ENCODE measurements at places on chromosomes 4 and X. TPM values are rescaled to one million over a fixed set of nuclear protein-coding genes. Genes with fewer than 3 reads are reported as not detected.

PCDH7 gene
- not detected for total RNA-seq

TEX11 gene
- not detected for total RNA-seq

TKTL2 gene
- total RNA-seq: not detected

UNC5C gene
- total RNA-seq: not detected

GABRA4 gene
- not detected for total RNA-seq

MXRA5 gene
- total RNA-seq: not detected

SLC9B1 gene
- 0.59 TPM for total RNA-seq

CACNA1F gene
- 0.21 TPM for total RNA-seq

FAM53A gene
- 2.8 TPM for total RNA-seq

TMPRSS11A gene
- total RNA-seq: not detected

CXCL10 gene
- total RNA-seq: 0.59 TPM

CYSLTR1 gene
- total RNA-seq: 0.23 TPM

LEF1 gene
- total RNA-seq: 48.5 TPM

DKK2 gene
- not detected for total RNA-seq

SORBS2 gene
- not detected for total RNA-seq

SPIN2A gene
- 0.34 TPM for total RNA-seq

MID1IP1 gene
- 90.8 TPM for total RNA-seq

CT45A1 gene
- total RNA-seq: not detected

LUZP4 gene
- not detected for total RNA-seq

SPANXN4 gene
- not detected for total RNA-seq

HSFX3 gene
- total RNA-seq: not detected

VEGFD gene
- total RNA-seq: not detected

ETNPPL gene
- not detected for total RNA-seq

ZCCHC13 gene
- total RNA-seq: not detected

SSX4 gene
- total RNA-seq: not detected

CISD2 gene
- total RNA-seq: 42.5 TPM

PABPC4L gene
- not detected for total RNA-seq

MRFAP1L1 gene
- 49.2 TPM for total RNA-seq

SGMS2 gene
- total RNA-seq: 0.46 TPM

GLRB gene
- not detected for total RNA-seq

CLDN2 gene
- total RNA-seq: not detected

SPANXA2 gene
- not detected for total RNA-seq

CAPN6 gene
- not detected for total RNA-seq

SLC25A6 gene
- 321 TPM for total RNA-seq

CLDN24 gene
- not detected for total RNA-seq

LINC00632 gene
- total RNA-seq: not detected

ANXA3 gene
- 0.21 TPM for total RNA-seq

MAGEB1 gene
- total RNA-seq: not detected

ADH1A gene
- total RNA-seq: not detected

XG gene
- not detected for total RNA-seq

SLIT2 gene
- total RNA-seq: not detected

PGAM4 gene
- total RNA-seq: 1.5 TPM

FABP2 gene
- not detected for total RNA-seq

DRP2 gene
- total RNA-seq: 0.17 TPM

CFAP99 gene
- total RNA-seq: not detected

TMEM271 gene
- not detected for total RNA-seq

ETDA gene
- not detected for total RNA-seq

LNX1 gene
- total RNA-seq: not detected

MAGEE2 gene
- total RNA-seq: not detected

CWH43 gene
- total RNA-seq: not detected

PRSS48 gene
- total RNA-seq: not detected

UVSSA gene
- 15.2 TPM for total RNA-seq

CXCL8 gene
- total RNA-seq: 0.30 TPM

KLF3 gene
- 7.1 TPM for total RNA-seq

CABS1 gene
- not detected for total RNA-seq

KCNIP4 gene
- not detected for total RNA-seq

CXorf49 gene
- total RNA-seq: not detected

MAGEA4 gene
- not detected for total RNA-seq

PLAC8 gene
- 14.0 TPM for total RNA-seq

ADAM29 gene
- total RNA-seq: not detected

Measured in activated CD8-positive, alpha-beta memory T cell treated with anti-CD3 and anti-CD28 coated beads for 36 hours (primary cell).